ENCODE measurements at places on chromosomes 7 and 10.

GRCh38 chr10:43199684-43200537, 61.7 kb downstream of the CSGALNACT2 start:
- no peak overlapping the region for H3K4me3 ChIP-seq
- H3K4me1 ChIP-seq: no peaks in the 10 kb centered on the region
- H3K36me3 ChIP-seq: no peaks in the 10 kb centered on the region
- no peak for DNase-seq

- peak; percentile 13 for DNase-seq
- H3K27ac ChIP-seq: no peak overlapping the region
- no peaks in the 10 kb centered on the region for H3K36me3 ChIP-seq
- H3K4me1 ChIP-seq: no peaks in the 10 kb centered on the region
- H3K4me3 ChIP-seq: no peak overlapping the region
Observed at GRCh38 chr7:26843705-26844104, 20.7 kb downstream of the SKAP2 start.

- DNase-seq: no peak
- H3K27ac ChIP-seq: peak overlapping the region; percentile 65
- H3K4me3 ChIP-seq: no peak overlapping the region
Observed at GRCh38 chr10:52451817-52452216, 137.7 kb downstream of the DKK1 start.

- no peak for DNase-seq
- no peak overlapping the region for H3K27ac ChIP-seq
- no peaks in the 10 kb centered on the region for H3K4me1 ChIP-seq
- H3K36me3 ChIP-seq: no peaks in the 10 kb centered on the region
- no peak overlapping the region for H3K4me3 ChIP-seq
- H3K27me3 ChIP-seq: no peaks in the 10 kb centered on the region
Observed at GRCh38 chr7:44757739-44758138, 9.1 kb downstream of the ZMIZ2 start.

DNA sequence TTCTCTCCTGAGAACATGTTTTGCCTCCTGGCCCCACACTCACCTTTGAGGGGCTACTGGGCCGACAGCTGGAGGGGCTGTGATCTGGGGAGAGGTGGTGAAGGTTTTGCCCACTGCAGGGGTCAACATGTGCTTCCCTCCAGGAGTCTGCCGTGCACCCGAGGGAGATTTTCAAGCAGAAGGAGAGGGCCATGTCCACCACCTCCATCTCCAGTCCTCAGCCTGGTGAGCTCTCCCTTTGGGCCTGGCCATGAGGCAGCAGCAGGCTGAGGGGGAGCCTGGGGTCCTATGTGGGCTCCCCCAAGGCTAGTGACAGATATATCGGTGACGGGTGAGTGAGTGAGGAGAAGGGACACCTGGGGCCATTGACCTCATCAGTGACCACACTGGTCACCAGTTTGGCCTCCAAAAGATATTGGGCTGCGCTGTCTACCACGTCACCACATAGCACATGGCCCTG, 6.6 kb downstream of the PGAM2 start:
- H3K27me3 ChIP-seq: no peaks in the 10 kb centered on the region
- H3K27ac ChIP-seq: no peak overlapping the region
- DNase-seq: no peak
- H3K4me3 ChIP-seq: no peak overlapping the region

DNA sequence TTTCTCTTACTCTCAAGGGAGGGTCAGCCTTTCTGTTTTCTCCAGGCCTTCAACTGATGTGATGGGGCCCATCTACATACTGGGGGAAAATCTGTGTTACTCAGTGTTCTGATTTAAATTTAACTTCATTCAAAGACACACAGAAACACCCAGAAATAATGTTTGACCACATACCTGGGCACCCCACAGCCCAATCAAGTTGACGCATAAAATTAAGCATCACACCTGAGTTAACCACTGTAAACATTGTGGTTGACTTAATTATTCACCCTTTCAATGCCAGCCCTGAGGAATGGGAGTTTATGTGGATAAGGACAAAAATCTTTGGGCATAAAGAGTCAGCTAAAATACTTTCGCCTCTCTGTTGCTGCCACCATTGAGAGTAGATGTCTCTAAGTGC, 10.0 kb upstream of the CHN2 start:
- H3K36me3 ChIP-seq: no peaks in the 10 kb centered on the region
- H3K27ac ChIP-seq: no peak overlapping the region
- DNase-seq: no peak
- H3K4me1 ChIP-seq: peaks cover 10% of the 10 kb centered on the region
- no peak overlapping the region for H3K4me3 ChIP-seq

DNA sequence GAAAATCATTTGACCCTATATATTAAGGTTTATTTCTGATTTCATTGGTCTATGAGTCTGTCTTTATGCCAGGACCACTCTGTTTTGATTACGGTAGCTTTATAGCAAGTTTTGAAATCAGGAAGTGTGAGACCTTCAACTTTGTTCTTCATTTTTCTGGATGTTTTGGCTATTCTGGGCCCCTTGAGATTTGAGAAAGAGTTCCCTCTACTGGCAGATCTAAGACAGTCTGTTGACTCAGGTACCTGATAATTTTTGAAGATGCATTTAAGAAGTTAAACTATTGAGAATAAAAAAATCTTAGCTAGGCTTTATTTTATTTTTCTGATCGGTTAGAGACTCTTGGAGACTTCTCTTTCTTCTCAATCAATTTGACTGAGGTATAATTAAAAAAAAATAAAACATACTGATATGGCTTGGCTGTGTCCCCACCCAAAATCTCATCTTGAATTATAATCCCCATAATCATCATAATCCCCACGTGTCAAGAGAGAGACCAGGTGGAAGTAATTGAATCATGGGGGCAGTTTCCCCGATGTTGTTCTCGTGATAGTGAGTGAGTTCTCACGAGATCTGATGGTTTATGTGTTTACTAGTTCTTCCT, 209.2 kb downstream of the SNX10 start:
- H3K27ac ChIP-seq: no peak overlapping the region
- H3K27me3 ChIP-seq: no peaks in the 10 kb centered on the region
- DNase-seq: peak; percentile 44
- H3K4me1 ChIP-seq: no peaks in the 10 kb centered on the region
- no peak overlapping the region for H3K4me3 ChIP-seq
- no peaks in the 10 kb centered on the region for H3K36me3 ChIP-seq

GRCh38 chr7:17902599-17902998, 37.7 kb downstream of the SNX13 start:
- H3K4me3 ChIP-seq: no peak overlapping the region
- no peak overlapping the region for H3K27ac ChIP-seq
- DNase-seq: peak; percentile 31
- H3K27me3 ChIP-seq: no peaks in the 10 kb centered on the region

- peaks cover 64% of the 10 kb centered on the region for H3K4me1 ChIP-seq
- no peaks in the 10 kb centered on the region for H3K27me3 ChIP-seq
- no peak overlapping the region for H3K4me3 ChIP-seq
- no peak overlapping the region for H3K27ac ChIP-seq
- DNase-seq: no peak
- no peaks in the 10 kb centered on the region for H3K36me3 ChIP-seq
Observed at GRCh38 chr10:71258446-71259145, 46.2 kb downstream of the UNC5B start.

DNA sequence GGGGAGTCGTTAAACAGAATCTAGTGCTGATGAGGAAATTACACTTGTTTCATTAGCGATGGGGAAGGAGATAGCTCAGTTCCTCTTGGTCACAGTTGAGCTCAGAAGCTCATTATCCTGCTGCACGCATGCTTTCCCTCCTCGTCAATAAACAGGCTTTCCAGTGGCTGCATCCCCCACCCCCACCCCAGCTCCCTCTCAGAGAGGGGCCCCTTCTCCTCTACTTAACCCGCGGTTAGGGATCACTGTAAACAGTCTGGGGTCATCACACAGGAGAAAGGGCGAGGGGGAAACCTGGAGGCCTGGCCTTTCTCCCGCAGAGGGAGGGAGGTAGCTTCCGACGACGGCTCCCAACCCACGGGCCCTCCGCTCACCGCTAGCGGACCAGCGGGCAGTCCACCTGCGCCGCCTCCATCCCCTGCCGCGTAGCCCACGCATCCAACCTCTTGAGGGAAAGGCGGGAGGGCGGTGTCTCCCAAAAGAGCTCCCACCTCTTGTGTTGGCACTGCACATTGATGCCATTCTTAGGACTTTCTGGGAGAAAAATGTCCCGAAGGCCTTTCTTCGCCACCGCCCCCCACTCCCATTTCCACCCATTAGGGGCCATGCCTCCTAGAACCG, 80.8 kb downstream of the PAX2 start:
- H3K4me1 ChIP-seq: peaks cover 39% of the 10 kb centered on the region
- DNase-seq: no peak
- H3K27ac ChIP-seq: no peak overlapping the region
- H3K36me3 ChIP-seq: no peaks in the 10 kb centered on the region
- H3K27me3 ChIP-seq: peaks cover 100% of the 10 kb centered on the region

Data from neural progenitor cell (in vitro differentiated cells).